Sigmoid colon (tissue), 7 donors: ENCODE measurements at places on chromosomes 12 and 14. TPM values are rescaled to one million over a fixed set of nuclear protein-coding genes. Genes with fewer than 3 reads are reported as not detected.

DNA sequence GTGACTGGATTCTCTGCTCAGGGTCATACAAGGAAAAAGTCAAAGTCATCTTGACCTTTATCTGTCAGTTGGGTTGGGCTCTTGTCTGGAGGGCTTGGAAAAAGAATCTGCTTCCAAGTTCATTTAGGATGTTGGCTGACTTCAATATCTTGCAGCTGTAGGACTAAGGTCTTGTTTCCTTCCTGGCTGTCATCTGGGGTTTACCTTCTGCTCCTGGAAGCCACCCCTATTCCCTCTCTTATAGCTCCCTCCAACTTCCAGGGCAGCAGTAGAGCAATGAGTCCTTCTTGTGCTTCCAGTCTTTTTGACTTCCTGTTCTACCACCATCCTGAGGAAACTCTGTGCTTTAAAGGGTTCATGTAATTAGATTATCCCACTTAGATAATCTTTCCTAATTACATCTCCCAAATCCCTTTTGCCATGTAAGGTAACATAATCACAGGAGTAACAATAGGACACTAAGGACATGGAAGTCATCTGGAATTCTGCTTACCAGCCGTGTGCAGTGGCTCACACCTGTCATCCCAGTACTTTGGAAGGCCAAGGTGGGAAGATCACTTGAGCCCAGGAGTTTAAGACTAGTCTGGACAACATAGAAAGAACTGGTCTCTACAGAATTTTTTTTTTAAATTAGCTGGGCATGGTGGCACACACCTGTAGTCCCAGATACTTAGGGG is 170.7 kb upstream of the KITLG start:
- no peak for DNase-seq

Gene TAS2R19
- 6.9 TPM for total RNA-seq

Gene HOXC9
- total RNA-seq = not detected

Gene TOMM20L
- not detected for total RNA-seq

DNA sequence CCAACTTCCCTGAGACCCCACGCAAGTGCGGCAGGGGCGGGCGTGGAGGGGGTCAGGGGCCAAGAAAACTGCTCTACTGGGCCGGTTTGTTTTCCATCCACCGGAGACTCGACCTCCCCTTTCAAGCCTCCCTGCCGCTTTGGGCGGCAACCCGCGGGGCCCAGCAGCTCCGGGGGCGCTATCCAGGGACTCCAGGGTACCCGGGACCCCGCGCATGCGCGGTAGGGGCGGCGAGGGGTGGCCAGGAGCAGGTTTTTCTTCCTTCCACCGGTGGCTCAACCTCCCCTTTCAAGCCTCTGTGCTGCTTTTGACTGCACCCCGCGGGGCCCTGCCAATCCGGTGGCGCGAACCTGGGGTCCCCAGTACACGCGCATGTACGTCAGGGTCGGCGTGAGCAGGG is 323.5 kb downstream of the ALG10 start:
- no peak for DNase-seq

Gene GPR84
- total RNA-seq = not detected

Gene WSCD2
- total RNA-seq = 1.6 TPM

Gene GALNT8
- total RNA-seq = 1.3 TPM

Gene GUCY2C
- not detected for total RNA-seq

DNA sequence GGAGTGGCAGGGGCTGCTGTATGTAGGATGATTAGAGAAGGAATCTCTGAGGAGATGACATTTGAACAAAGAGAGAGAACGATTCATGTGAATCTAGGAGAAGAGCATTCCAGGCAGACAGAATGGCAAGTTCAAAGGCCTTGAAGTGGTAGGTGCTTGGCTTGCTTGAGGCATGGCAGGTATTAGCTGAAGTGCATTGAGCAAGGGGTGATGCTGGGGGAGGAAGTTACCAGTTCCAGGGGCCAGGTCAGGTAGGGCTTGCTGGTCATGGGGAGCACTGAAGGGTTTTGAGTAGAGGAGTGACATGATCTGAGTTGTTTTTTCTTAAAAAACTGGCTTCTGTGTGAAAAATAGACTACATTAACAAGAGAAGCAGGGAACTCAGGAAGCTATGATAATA is 71.8 kb downstream of the SPATS2 start:
- no peak for DNase-seq

DNA sequence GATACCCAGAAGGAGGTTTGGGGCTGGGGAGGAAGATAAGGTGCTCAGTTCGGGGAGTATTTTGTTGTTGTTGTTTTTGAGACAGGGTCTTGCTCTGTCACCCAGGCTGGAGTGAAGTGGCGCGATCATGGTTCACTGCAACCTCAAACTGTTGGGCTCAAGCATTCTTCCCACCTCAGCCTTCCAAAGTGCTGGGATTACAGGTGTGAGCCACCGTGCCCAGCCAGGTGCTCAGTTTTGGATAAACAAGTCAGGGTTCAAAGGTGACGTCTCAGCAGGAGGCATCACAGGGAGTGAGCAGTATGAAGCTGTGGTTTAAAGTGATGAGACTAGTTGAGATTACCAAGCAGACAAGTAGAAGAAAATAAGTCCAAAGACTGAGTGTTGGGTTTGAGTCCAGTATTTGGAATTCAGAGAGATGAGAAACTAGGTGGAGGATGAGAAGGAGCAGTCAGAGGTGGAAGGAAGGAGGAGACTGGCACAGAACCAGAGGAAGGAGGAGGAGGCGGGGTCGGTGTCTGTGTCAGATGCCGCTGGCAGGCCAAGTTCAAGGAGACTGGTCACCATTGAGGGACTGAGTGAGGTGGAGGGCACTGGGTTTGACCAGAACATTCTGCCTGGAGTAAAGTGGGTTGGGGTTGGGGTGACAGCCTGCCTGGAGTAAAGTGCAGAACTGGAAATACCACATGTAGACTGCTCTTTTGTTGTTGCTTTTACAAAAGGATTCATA is 16.1 kb downstream of the SLC35E3 start:
- DNase-seq = no peak
